SJCRH30 (cell line): ENCODE measurements at places on chromosomes 7 and 10. TPM values are rescaled to one million over a fixed set of nuclear protein-coding genes. Genes with fewer than 3 reads are reported as not detected.

Gene RBP3
- not detected in 2 replicates for total RNA-seq

Gene PLOD3
- total RNA-seq = 53.0 and 59.7 TPM in 2 replicates

Gene FBXL13
- 0.75 and 0.76 TPM in 2 replicates for total RNA-seq

Gene OR13A1
- not detected in 2 replicates for total RNA-seq

Gene STRIP2
- 11.4 and 16.7 TPM in 2 replicates for total RNA-seq

Gene SLC26A5
- not detected in 2 replicates for total RNA-seq

Gene ZNF503
- 1.8 and 1.9 TPM in 2 replicates for total RNA-seq

Gene PPP1R3A
- total RNA-seq = 0.02 TPM in 1 of 2 replicates, not detected in the other

Gene EIF4H
- 453 and 475 TPM in 2 replicates for total RNA-seq

Gene ZNF25
- 2.9 and 3.7 TPM in 2 replicates for total RNA-seq

- H3K4me3 ChIP-seq = no peak overlapping the region
- H3K27me3 ChIP-seq = no peaks in the 10 kb centered on the region
- no peaks in the 10 kb centered on the region for H3K4me1 ChIP-seq
- DNase-seq = peak; percentile 17
- no peak overlapping the region for H3K27ac ChIP-seq
- no peaks in the 10 kb centered on the region for H3K36me3 ChIP-seq
Measured at GRCh38 chr10:116521424-116522290, 24.1 kb upstream of the PNLIP start.

GRCh38 chr10:17203416-17203815 lies 1.9 kb upstream of the TRDMT1 start:
- no peaks in the 10 kb centered on the region for H3K36me3 ChIP-seq
- H3K4me1 ChIP-seq = peaks cover 37% of the 10 kb centered on the region
- no peak overlapping the region for H3K4me3 ChIP-seq
- DNase-seq = no peak

DNA sequence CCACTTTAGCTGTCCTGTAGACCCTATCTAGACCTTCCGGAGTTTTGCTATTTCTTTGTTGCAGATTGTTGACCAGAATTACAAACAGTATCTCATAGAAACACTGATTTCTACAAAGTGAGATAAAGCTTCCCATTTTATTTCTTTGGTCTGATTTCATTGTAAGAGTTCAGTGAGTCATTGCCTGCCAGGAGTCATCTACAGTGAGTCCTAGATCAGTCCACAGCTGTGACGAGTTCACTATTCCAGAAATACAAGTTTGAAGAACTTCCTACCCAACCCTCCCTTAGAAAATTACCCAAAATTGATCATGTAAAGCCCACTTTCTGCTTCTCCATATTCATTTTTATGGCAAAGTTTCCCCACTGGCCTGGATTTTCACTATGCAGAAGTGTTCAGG lies 905.5 kb downstream of the CNTNAP2 start:
- H3K36me3 ChIP-seq = no peaks in the 10 kb centered on the region
- DNase-seq = no peak
- H3K4me1 ChIP-seq = no peaks in the 10 kb centered on the region; the same call in 1 of the 2 replicates
- H3K27me3 ChIP-seq = no peaks in the 10 kb centered on the region; the same call in 1 of the 2 replicates
- no peak overlapping the region for H3K27ac ChIP-seq

DNA sequence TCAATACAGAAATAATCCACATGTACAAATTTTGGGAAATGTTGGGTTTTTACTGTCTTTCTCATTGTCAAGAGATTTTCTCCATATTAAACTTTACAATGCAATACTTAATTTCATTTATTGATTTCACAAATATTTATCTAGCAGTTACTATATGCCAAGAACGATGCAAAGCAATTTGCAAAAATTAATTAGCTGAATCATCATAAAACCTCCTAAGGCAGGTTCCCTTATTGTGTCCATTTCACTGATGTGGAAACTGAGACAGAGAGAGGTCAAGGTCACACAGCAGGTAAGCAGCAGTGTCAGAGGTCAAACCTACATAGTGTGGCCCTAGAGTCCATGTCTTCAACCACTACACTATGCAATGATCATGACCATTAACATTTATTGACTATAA lies 286.8 kb upstream of the AUTS2 start:
- H3K4me1 ChIP-seq = no peaks in the 10 kb centered on the region
- DNase-seq = no peak
- no peaks in the 10 kb centered on the region for H3K27me3 ChIP-seq

DNA sequence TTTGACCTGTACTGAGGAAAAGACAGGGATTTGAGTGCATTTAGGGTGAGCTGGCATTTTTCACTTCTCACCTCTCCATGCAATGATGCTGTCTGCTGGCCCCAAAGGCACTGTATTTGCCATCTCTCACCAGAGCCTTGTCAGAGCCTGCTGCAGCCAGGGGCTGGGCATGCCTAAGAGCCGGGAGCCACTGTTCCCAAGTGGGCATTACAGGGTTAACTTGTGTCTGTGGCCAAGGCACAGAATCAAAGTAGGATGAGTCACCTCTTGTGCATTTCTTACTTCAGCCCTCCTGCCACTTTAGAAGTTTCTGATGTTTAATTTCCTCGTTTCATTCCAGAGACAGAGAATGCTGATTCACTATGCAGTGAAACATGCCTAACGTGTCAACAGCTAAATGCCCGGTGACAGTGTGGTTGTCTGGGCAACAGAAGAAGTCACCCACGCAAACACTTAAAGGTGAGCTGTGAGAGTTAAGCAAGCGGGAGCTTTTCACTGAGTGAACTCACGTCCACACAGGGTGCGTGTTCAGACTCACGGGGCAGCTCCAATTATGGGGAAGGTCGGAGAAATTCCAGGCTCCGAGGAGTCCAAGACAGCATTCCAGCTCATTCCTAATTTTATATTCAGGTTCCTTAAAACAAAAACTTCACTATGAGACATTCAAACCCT lies 57.1 kb upstream of the IGFBP3 start:
- no peaks in the 10 kb centered on the region for H3K36me3 ChIP-seq
- no peak overlapping the region for H3K4me3 ChIP-seq
- H3K27ac ChIP-seq = no peak overlapping the region
- DNase-seq = no peak

- no peak overlapping the region for H3K4me3 ChIP-seq
- no peaks in the 10 kb centered on the region for H3K36me3 ChIP-seq
- H3K4me1 ChIP-seq = no peaks in the 10 kb centered on the region
- DNase-seq = no peak
Measured at GRCh38 chr10:61356354-61356753, 96.8 kb downstream of the TMEM26 start.

DNA sequence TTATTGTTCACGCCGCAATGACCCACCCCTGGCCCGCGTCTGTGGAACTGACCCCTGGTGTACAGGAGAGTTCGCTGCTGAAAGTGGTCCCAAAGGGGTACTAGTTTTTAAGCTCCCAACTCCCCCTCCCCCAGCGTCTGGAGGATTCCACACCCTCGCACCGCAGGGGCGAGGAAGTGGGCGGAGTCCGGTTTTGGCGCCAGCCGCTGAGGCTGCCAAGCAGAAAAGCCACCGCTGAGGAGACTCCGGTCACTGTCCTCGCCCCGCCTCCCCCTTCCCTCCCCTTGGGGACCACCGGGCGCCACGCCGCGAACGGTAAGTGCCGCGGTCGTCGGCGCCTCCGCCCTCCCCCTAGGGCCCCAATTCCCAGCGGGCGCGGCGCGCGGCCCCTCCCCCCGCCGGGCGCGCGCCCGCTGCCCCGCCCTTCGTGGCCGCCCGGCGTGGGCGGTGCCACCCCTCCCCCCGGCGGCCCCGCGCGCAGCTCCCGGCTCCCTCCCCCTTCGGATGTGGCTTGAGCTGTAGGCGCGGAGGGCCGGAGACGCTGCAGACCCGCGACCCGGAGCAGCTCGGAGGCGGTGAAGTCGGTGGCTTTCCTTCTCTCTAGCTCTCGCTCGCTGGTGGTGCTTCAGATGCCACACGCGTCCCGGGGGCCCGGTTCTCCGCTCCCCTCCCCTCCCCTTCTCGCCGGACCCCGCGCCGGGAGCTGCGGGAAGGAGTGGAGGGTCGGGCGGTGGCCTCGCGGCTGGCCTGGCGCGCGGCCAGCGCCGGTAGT lies at the start of gene CBX3:
Gene CBX3 (plus strand): TSS at position 499 of the 772 bp plus-strand sequence. CDS start 1,254 bp downstream, outside the sequence.
- peaks cover 84% of the 10 kb centered on the region for H3K36me3 ChIP-seq
- DNase-seq = peak; percentile 97
- peak within 1 kb of the TSS; percentile 99 for H3K27ac ChIP-seq
- peaks cover 5% of the 10 kb centered on the region; the same call in 1 of the 2 replicates for H3K4me1 ChIP-seq
- H3K27me3 ChIP-seq = no peaks in the 10 kb centered on the region
- peak within 1 kb of the TSS; percentile 98 for H3K4me3 ChIP-seq

- no peaks in the 10 kb centered on the region; the same call in 1 of the 2 replicates for H3K4me1 ChIP-seq
- H3K27me3 ChIP-seq = no peaks in the 10 kb centered on the region
- H3K27ac ChIP-seq = no peak overlapping the region
- no peak overlapping the region for H3K4me3 ChIP-seq
- H3K36me3 ChIP-seq = no peaks in the 10 kb centered on the region
Measured at GRCh38 chr10:77756319-77757232, 119.0 kb upstream of the KCNMA1 start.

GRCh38 chr10:131199646-131200045 lies 111.9 kb downstream of the TCERG1L start:
- no peaks in the 10 kb centered on the region for H3K36me3 ChIP-seq
- H3K4me1 ChIP-seq = no peaks in the 10 kb centered on the region
- H3K27me3 ChIP-seq = no peaks in the 10 kb centered on the region
- no peak for DNase-seq
- H3K27ac ChIP-seq = no peak overlapping the region

GRCh38 chr7:143376396-143376795 lies 4.7 kb upstream of the ZYX start:
- DNase-seq = no peak
- H3K36me3 ChIP-seq = no peaks in the 10 kb centered on the region; the same call in 1 of the 2 replicates
- H3K27ac ChIP-seq = no peak overlapping the region
- H3K4me3 ChIP-seq = no peak overlapping the region

DNA sequence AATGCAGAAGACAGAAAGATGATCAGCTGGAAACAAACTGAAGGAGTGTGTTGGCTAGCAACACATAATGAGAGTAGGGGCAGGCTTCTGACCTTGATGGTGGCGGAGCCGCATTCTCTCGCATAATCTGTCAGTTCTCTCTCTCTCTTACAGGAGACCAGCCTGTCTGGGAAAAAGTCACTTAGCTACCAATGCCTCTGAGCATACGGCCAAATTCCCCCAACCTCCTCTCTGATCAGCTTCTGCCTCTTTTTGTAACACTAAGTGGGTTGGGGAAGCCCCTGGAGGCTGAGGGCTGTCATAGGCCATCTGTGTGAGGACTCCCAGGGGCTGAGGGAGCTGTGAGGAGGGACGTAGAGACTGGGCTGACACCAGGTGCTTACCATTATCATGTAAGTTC lies 104.6 kb downstream of the HIPK2 start:
- H3K36me3 ChIP-seq = no peaks in the 10 kb centered on the region
- no peak overlapping the region for H3K4me3 ChIP-seq
- no peak overlapping the region for H3K27ac ChIP-seq

DNA sequence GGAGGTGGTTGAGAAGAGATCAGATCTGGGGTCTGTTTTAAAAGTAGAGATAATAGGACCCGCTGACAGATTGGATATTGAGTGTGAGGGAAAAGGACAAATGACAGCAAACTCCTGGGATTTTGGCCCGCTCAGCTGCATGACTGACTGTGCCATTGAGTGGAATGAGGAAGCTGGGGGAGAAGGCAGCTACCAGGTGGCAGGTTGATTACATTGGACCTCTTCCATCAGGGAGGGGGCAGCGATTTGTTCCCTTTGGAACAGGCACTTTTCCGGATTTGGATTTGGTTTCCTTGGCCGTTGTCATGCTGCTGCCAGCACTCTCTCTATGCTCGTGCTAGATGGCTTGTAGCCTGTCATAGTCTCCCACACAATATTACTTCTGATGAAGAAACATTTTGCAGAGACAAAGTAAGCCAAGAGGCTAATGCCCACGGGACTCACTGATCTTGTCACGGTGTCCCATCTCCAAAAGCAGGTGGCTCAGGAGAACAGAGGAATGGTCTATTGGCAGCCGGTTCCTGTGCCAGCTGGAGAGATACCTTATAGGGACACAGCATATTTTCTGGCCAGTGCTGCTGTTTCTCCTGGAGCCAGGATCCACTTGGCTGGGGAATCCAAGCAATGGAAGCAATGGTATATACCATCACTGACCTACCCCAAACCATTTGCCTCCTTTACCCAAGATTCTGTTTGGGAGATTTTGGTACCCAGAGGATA lies 69.1 kb upstream of the WAC start:
- no peak overlapping the region for H3K4me3 ChIP-seq
- H3K36me3 ChIP-seq = no peaks in the 10 kb centered on the region
- no peaks in the 10 kb centered on the region for H3K27me3 ChIP-seq
- DNase-seq = no peak
- H3K4me1 ChIP-seq = no peaks in the 10 kb centered on the region

DNA sequence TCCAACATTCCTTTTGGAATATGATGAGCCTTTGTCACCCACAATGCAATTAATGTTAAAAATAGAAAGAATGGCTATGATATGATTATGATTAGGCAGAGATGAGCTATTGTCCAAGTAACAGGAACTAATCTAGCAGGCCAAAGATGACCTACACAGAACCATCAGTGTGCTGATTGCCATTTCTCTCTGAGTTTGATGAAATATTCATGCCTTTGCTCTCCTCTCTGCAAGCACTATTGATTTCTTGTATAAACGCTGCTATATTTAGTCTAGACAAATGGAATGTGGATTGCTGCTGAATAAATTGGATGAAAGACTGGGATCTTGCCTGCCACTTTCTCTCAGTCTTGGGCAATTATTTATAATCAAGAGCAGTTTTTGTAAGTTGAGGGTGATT lies 85.4 kb downstream of the HDAC9 start:
- H3K36me3 ChIP-seq = no peaks in the 10 kb centered on the region
- peaks cover 16% of the 10 kb centered on the region for H3K4me1 ChIP-seq
- H3K4me3 ChIP-seq = no peak overlapping the region

- no peak overlapping the region for H3K27ac ChIP-seq
- no peaks in the 10 kb centered on the region for H3K27me3 ChIP-seq
- no peak overlapping the region for H3K4me3 ChIP-seq
- peaks cover 4% of the 10 kb centered on the region; the same call in 1 of the 2 replicates for H3K4me1 ChIP-seq
- no peaks in the 10 kb centered on the region for H3K36me3 ChIP-seq
Measured at GRCh38 chr7:125651823-125652528, 722.4 kb upstream of the POT1 start.

- no peaks in the 10 kb centered on the region for H3K4me1 ChIP-seq
- H3K27ac ChIP-seq = no peak overlapping the region
- H3K4me3 ChIP-seq = no peak overlapping the region
- no peaks in the 10 kb centered on the region for H3K27me3 ChIP-seq
- peak; percentile 80 for DNase-seq
Measured at GRCh38 chr10:48658243-48658974, 26.3 kb upstream of the WDFY4 start.

- no peaks in the 10 kb centered on the region for H3K36me3 ChIP-seq
- no peaks in the 10 kb centered on the region for H3K27me3 ChIP-seq
- peak overlapping the region; percentile 38 for H3K27ac ChIP-seq
- peaks cover 34% of the 10 kb centered on the region for H3K4me1 ChIP-seq
- no peak overlapping the region for H3K4me3 ChIP-seq
Measured at GRCh38 chr7:105353752-105354328, 34.9 kb downstream of the SRPK2 start.
